NCI-H2107 (cell line): ENCODE measurements at places on chromosomes 6 and 20.

GRCh38 chr6:25456249-25457040 lies 177.3 kb downstream of the CARMIL1 start:
- DNase-seq = no peak

DNA sequence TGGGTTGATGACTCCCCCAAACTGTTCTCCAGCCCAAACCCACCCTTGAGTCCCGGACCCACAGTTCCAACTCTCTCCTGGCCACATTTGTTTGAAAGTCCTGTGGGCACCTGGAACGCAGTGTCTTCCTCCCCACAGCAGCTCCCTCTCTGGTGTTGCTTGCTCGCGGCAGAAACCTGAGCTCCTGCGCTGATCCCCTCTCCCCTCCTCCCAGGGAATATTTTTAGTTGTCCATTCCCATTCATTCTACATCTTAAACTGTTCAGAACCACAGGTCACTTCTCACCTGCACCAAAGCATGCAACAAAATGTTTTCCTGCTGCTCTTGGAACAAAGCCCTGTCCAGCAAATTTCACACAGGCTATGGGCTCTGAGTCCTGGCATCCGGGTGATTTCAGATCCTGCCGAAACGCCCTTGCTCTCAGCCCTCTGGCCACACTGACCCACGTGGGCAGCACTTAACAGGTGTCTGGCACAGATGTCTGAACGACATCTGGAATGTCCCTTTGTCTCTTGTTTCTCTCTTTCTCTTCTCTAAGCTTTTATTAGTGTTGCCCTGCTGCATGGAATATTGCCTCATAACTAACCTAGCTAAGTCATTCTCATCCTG lies 27.0 kb upstream of the PMEPA1 start:
- no peak for DNase-seq

DNA sequence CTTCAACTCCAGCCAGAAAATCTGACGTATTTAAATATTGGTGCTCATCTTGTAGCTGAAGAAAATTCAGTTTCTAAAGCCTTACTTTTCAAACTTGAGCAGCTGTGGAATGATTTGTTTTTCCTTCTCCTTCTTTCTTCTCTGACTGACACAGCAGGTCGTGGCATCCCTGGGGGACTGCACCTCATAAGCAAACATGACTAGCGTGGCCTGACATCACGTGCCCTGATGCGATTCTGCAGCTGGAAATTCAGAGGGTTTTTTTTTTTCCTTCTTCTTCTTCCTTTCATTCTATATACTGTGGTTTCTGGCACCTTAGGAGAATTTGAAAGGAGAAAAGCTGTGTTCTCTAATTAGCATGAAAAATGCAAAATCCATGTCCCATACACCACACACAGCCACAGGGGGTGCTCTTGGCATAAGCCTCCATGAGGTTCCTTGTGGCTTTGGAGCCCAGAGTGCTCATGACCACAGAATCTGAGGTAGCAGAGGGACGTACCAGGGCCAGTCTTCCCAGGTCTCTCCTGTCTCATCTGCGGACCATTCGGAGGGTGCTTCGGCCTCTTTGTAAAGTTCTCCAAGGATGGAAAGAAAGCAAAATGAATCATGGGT lies 258.5 kb upstream of the CDH4 start:
- no peak for DNase-seq

DNA sequence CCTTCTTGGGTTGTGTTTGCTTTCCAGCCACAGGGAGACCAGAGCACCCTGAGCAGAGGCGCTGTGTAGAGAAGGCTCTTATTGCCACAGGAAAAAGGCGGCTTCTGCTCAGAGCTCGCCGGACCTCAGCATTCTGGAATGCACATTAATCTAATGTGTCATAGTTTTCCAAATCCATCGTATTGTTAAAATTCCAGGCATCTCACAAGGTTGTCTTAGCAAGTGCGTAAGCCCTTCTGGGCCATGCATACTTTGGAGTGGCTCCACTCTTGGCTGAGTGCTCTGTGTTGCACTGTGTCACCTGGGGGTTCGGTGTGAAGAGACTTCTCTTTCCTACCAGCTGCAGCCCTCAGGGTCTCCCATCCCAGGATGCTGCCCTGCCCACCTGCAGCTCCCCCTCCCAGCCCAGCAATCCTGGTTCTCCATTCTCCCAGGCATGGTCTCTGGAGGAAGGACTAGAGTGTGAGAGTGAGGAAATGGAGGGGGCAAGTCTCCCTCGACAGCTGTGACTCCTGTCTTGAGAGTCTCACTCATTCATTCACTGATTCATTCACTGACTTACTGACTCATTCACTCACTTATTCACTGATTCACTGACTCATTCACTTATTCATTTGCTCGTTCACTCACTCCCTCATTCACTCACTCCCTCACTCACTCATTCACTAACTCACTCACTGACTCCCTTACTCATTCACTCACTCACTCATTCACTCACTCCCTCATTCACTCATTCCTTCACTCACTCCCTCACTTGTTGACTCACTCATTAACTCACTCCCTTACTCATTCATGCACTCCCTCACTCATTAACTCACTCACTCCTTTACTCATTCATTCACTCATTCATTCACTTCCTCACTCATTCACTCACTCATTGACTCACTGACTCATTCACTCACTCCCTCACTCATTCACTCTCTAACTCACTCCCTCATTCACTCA lies 83.7 kb upstream of the MPC1 start:
- DNase-seq = no peak

DNA sequence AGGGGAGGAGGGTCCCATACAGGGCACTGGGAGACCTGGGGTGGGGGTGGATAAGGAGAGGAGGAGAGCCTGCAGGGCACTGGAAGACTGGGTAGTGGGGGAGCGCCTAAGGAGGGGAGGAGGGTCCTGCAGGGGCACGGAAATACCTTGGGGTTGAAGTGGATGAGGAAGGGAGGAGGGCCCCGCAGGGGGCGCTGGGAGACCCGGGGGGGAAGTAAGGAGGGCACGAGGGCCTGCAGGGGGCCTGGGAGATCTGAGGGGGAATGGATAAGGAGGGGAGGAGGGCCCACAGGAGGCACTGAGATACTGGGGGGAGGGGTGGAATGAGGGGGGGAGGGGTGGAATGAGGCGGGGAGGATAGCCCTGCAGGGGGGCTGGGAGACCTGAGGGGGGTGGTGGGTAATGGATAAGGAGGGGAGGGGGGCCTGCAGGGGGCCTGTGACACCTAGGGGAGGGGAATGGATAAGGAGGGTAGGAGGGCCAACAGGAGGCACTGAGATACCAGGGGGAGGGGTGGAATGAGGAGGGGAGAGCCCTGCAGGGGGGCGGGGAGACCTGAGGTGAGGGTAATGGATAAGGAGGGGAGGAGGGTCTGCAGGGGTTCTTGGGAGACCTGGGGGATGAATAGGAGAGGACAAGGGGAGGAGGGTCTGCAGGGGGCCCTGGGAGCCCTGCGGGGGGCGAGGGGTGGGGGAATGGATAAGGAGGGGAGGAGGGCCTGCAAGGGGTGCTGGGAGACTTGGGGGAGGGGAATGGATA lies 567 bp upstream of the CTCFL start:
- no peak for DNase-seq

DNA sequence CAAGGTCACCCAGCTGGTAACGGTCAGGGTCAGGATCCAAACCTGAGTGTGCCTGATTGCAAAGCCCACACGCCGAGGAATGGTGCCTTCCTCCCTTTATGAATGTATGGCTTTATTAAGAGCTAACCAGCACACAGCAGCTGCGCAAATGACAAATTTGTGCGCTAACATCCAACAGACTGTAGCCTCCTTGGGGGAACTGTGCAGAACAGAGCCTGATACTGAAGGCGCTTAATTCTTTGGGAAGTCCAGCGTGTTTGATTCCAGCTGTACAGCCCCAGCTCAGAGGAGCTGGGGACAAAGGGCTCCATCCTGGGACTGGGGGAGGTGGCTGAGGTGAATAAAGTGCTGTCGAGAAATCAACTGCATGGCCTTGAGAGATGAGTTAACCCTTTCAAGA lies 75.7 kb upstream of the JARID2 start:
- DNase-seq = no peak

GRCh38 chr20:24461848-24462247 lies 7.6 kb upstream of the SYNDIG1 start:
- DNase-seq = no peak

- no peak for DNase-seq
Observed at GRCh38 chr6:152270301-152270925, 366.7 kb downstream of the SYNE1 start.

- DNase-seq = no peak
Observed at GRCh38 chr20:63093966-63094766, 87.4 kb upstream of the BHLHE23 start.

- DNase-seq = no peak
Observed at GRCh38 chr6:91590191-91590590, 1003.3 kb upstream of the MAP3K7 start.

DNA sequence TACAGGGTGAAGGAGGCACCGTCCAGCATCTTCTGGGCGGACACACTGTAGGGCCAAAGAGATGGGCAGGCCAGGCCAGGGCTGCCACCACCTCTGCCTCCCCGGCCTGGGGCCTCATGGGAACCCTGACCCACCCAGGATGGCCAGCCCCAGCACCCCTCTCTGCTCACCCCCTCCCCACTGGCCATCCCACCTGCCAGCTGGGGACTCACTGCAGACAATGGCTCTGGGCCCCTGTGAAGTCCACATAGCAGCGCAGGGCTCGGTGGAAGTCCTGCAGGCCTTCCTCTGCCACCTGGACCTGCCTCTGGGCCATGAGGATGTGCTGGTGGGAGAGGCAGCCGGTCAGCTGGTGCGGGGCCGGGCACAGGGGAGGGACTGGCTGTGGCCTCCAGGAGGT lies 3.6 kb upstream of the C20orf144 start:
- DNase-seq = no peak
